NCI-H446 treated with DMSO at 0.1 percent for 48 hours (cell line): ENCODE measurements at places on chromosomes 5 and 9.

GRCh38 chr5:42953041-42953440, 87.1 kb downstream of the ANXA2R start:
- DNase-seq = no peak

- no peak for DNase-seq
Measured at GRCh38 chr9:69093471-69094103, 58.0 kb downstream of the FXN start.

- DNase-seq = no peak
Measured at GRCh38 chr5:57215629-57216195, 41.9 kb downstream of the GPBP1 start.

GRCh38 chr5:73030531-73030930, 74.7 kb downstream of the FCHO2 start:
- no peak for DNase-seq

GRCh38 chr5:145777445-145778063, 57.6 kb downstream of the PRELID2 start:
- DNase-seq = no peak

GRCh38 chr5:92428415-92428814, 1045.3 kb upstream of the ARRDC3 start:
- no peak for DNase-seq

- no peak for DNase-seq
Measured at GRCh38 chr9:114084282-114085073, 6.4 kb upstream of the AMBP start.

GRCh38 chr5:140800816-140801493, at the start of gene PCDHA3:
Gene PCDHA3 (plus strand): TSS chr5:140801057.
- DNase-seq = no peak

GRCh38 chr9:84975926-84976325, 306.4 kb downstream of the NTRK2 start:
- no peak for DNase-seq

DNA sequence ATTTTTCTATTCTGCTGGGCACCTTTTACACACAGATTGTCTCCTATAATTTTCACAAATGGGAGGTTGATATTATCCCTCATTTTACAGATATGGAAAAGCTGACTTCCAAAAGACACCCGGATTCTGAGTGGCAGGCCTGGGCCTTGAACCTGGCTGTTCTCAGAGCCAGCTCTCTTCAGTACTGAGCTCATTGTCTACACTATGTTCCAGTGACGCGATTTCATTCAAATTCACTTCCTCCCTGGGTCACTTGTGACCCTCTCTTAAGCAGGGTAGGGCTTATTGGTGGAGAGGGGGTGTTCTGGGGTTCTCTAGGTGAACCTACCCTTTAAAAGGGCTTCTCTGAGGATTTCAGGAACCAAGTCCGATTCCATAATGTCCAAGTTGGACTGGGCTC, 70.2 kb downstream of the ANKRD33B start:
- no peak for DNase-seq

DNA sequence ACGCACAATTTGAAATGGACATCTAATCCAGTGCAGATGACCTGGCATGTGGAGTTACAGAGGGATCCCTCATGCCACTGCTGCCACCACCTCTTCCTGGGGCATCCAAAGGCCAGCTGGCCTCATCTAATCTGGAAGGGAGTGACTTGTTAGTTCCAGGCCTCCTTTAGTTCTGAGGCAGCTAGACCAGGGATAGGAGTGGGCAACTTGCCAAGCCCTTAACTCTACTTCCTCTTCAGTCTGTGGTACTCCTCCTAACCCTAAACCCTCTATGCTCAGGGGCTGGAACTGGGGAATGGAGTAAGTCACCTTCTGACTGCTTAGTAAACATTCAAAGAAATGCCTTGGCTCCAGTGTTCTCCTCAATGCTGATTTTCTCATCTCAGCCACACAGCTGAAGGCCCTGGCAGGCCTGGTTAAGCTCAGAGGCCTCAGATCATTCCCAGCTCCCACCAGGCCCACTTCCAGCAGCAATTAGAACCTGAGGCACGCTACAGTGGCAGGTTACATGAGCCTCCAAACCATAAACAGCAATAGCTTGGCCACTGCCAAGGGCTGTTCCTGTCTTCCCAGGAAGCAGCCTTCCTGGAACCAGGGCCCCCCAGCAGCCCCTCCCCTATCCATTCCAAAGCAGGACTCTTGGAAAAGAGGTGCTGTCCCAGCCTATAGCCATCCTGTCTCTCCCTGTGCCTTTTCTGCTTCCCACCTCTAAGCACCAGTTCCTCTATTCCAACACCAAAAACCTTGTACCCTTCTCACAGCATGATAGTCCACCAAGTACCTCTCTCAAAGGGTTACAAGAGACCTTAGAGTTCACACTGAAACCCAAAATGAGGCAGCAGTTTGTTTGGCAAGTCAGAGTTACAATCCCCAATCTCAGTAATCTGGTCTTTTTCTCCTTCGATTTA, 2.0 kb downstream of the EIF4EBP3 start:
- no peak for DNase-seq

- DNase-seq = no peak
Measured at GRCh38 chr9:27626244-27627187, 53.2 kb upstream of the C9orf72 start.

DNA sequence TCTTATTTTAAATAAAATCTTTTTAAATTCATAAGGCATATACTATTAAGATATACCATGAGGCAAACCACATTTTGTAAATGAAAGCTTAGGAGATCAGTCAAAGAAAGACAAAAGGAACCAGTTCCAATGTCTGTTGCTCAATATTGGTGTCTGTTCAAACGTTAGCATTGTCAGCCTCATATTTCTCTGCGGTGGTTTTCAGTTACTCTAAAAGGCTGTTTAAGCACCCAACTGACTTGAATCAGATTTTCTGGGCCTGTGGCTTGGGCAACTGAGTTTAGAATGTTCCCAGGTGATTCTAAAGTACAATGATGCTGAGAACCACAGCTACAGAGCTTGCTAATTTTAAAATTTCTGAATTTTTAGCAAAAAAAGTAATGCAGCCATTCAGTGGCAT, 166.3 kb upstream of the KIF2A start:
- no peak for DNase-seq

GRCh38 chr5:24642022-24642421, 2.8 kb downstream of the CDH10 start:
- peak; percentile 53 for DNase-seq

DNA sequence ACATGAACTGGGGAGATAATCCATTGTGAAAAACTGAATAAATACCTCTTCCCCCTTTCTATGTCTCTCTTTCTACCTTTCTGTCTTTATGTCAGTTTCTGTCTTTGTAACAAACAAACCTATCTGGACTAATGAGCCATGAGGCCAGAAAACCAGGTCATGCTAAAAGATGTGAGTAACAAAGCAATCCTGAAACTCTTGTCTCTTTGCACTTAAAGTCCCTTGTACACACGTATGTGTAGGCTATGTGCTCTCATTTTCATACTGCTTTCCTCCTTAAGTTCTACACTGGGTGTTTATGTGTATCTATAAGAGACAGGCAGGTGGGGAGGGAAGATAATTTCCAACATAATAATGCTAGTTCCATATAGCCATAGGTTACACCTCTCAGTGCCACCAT, 123.8 kb upstream of the PTGER4 start:
- DNase-seq = no peak
